ENCODE measurements at places on chromosomes 6 and 20.

GRCh38 chr6:76633259-76633658 is 560.8 kb upstream of the IMPG1 start:
- no peak for DNase-seq

DNA sequence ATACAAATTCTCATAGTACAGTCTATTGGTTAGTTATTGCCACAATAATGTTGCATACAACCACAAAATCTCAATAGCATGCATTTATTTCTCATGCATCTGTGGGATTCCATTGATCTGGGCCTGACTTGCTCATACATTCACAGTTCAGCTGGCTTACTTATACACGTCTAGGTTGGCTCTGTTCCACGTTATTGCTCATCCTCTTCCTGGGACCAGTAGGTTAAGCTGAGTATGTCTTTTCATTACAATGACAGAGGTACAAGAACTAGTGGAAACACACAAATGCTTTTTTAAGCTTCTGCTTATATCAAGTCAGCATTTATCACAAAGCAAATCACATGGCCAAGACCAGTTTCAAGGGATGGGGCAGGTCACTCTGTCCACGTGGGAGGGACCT is 485.3 kb upstream of the BTBD3 start:
- DNase-seq: peak; percentile 91

GRCh38 chr20:17796091-17796563 is 96.4 kb downstream of the BANF2 start:
- peak; percentile 21 for DNase-seq

- no peak for DNase-seq
Observed at GRCh38 chr20:25306991-25307903, 59.4 kb downstream of the PYGB start.

DNA sequence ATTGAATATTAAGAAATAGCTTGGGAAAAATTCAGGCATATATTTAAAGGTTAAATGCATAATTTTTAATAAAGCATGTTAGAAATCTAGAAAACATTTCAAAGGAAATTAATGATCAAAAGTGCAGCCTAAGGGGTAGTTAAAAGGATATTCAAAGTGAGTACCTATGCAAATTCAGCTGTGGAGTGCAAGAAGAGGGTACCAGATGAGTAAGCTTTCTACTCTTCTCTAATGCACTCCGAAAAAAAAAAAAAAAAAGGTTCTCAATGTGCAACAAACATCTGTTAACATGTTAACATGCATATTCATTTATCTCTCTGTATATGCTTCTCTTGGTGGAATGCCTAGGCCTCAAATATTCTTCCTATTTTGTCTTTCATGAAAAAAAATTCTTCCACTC is 32.0 kb upstream of the KATNA1 start:
- no peak for DNase-seq

GRCh38 chr6:89433252-89434149 is 549 bp downstream of the ANKRD6 start:
- no peak for DNase-seq

DNA sequence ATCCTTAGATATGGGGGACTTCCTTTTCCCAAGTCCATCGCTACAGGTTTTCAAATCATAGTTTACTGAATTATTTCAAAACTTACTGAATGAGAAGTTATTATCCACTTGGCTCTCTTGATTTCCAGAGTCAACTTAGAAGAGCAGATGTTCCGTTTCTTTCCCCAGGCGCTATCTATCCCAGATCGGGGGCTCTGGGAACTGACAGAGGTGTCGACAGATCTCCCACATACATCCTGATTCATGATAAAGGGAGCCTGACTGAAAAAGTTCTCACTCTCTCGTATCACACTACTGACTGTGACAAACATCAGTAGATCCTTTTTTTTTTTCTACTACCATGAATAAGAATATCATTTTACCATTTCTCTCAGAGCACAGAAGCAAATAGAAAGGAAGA is 654.8 kb downstream of the RNF144B start:
- DNase-seq: no peak

DNA sequence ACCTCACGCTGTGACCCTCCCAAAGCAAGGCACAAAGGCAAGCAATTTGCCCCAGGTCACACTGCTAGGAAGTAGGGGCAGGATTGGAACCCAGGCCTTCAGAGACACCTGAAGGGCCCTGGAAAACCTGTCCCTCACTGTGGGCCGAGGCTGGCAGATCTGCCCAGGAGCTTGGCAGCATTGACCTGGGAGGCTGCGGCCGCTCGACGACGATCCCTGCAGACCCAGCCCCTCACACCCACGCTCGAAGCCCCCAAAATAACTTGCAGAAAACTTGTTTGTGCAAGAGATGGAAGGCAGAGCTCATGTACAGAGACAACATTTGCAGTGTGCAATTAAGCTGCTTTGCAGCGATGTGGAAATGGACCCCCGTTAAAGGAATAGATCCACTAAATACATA is 251.4 kb downstream of the TAF4 start:
- DNase-seq: no peak

- no peak for DNase-seq
Observed at GRCh38 chr6:46816626-46817025, 23.4 kb downstream of the MEP1A start.

DNA sequence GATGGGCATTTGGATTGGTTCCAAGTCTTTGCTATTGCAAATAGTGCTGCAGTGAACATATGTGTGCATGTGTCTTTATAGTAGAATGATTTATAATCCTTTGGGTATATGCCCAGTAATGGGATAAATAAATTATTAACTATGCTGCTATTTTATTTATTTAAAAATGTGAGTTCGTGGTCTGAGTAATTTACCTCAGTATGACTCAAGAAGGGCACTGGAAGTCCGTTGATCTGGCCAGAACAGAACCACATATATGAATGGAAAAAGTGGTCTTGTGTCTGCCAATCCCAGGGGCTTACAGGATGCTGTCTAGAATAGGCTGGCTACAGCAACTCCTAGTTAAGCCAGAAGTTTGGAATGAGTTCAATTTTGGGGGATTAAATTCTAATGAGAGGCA is 27.6 kb upstream of the HLA-C start:
- DNase-seq: no peak

DNA sequence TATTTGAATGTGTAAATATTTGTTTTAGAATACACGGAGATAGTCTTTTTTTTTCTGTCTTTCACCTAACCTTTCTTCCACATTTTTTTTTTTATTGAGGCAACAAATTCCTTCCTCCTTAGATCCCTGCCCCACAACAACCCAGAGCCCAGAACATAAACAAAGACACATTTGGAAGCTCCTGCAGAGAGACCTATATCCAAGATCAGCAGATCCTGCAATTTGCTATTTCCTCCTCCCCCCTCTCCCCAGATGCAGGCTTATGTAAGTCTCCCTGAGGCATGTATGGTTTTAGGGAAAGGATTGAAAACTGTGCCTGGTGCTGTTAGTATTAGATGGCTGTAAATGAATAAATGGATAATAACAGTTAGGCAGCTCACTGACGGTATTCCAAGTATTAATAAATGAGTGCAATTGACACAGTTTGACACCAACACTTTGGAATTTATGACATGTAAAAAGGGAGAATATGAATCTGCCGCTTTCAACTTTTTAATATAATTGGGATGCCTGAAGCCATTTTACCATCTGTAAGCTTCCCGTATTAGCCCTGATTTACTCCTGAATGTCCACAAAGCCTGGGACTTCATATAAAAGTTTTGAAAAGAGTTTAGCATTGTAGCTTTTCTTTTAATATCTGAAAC is 608.3 kb upstream of the CITED2 start:
- DNase-seq: peak; percentile 89

DNA sequence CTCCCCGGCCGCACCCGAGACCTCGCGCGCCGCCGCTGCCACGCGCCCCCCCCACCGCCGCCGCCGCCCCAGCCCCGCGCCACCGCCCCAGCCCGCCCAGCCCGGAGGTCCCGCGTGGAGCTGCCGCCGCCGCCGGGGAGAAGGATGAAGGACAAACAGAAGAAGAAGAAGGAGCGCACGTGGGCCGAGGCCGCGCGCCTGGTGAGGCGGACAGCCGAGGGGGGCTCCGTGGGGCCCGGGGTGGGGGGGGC is 426 bp downstream of the ASXL1 start:
- DNase-seq: no peak

- peak; percentile 10 for DNase-seq
Observed at GRCh38 chr6:109580519-109580918, 97.5 kb upstream of the ZBTB24 start.

GRCh38 chr6:6634735-6635075 is 46.2 kb downstream of the LY86 start:
- no peak for DNase-seq

DNA sequence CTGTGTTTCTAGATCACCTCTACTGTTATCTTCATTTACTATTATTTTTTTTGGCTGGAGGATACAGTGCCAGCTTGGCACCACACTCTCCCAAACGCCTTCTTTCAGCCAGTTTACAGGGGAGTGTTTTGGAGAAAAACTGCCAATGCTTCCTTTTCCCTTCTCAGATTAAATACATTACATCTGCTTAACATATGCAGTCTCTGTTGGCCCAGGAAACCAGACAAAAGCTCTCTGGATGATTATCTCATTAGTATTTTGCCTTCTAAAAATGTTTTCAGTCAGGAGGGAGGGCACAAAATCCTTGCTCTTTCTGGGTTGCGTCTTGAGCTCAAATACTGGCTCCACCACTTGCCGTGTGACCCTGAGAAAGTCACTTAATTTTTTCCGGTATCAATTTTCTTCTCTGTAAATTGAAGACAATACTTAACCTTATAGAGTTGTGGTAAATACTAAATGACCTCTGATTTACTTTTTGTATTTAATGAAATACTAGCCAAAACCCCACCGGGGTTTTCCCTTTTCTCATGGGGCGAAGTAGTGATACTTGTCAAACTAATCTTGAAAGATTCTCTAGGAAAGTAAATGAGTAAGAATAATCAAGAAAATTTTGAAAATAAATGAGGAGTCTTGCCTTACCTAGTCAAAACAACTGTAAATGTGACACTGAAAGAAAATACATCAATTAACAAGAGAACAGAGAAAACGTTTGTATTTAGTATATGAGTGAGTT is 146.2 kb downstream of the MMS22L start:
- DNase-seq: no peak

DNA sequence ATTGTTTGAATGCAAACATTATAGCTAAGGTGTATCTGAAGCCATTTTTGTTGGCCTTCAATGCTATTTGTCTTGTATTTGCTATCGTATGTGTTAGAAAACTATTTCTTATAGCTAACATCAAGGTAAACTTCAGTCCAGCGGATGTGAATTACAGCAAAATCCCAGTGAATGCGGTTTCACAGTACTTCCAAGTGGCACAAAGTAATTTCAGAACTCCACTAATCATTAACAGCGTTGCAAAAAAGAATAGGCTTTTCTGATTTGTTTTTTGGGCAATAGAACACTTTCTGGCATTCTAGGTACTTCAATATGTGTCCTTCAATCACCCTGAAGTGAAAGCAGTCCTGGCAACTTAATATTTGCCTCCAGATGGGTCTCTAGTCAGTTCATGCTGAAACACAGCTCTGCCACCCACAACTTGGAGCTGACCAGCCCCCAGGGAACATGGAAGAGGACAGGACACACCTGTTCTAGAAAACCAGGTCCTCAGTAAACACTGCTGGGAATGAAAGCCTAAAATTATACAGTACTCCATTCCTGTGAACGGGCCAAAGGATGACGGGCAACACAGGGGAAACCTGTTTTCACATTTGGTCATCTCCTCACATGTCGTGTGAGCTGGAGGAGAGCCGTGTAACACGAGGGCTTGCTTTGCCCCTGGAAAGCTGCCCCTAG is 9.7 kb upstream of the MRPS10 start:
- DNase-seq: no peak

DNA sequence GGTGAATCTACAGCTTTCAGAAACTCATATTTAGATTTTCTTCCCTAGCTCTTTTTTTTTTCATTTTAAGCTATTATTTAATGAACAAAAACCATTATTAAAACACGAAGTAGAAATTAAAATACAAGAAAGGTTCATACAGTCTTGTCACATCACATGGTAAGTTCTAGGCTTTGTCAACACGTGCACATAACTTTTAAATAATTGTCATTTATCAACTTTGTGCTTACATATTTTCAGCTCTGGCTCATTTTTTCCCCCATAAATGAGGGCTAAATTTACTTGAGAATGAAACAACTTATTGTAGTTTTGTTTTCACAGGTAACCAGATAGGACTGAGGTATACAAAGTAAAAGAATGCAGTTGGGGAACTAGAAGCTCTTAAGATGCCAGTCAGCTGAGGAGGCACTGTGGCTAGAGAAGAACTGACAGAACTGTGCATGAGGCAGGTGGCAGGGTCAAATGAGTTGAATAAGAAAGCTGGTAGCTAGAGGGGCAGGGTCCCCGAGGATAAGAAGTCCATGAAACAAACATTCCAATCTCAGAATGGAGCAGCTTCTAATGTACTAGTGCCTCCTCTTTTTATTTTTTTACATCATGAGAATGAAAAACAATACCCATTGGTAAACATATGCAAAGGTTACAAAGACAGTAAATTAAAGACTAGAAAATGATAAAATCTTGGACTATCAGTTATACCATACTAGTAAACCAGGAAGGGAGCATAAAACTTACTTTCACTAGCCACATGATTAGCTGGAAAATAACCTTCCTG is 141.5 kb downstream of the MYB start:
- DNase-seq: no peak

- DNase-seq: no peak
Observed at GRCh38 chr6:39077882-39078594, 29.5 kb downstream of the GLP1R start.

DNA sequence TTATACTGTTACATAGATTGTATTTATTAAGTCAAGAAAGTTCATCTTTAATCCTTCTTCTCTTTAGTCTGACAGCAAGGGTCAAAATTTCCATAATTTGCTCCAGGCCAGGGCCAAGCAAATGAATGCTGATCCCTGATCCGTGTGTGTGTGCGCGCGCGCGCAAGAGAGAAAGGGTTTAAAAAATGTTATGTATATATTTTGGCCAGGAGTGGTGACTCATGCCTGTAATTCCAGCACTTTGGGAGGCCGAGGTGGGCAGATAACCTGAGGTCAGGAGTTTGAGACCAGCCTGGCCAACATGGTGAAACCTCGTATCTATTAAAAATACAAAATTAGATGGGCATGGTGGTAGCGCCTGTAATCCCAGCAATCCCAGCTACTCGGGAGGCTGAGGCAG is 61.7 kb downstream of the GTF2H5 start:
- no peak for DNase-seq

GRCh38 chr6:163605385-163606097 is 191.0 kb downstream of the QKI start:
- no peak for DNase-seq

GRCh38 chr6:47700053-47700452 is 1.7 kb downstream of the ADGRF4 start:
- DNase-seq: peak; percentile 17

DNA sequence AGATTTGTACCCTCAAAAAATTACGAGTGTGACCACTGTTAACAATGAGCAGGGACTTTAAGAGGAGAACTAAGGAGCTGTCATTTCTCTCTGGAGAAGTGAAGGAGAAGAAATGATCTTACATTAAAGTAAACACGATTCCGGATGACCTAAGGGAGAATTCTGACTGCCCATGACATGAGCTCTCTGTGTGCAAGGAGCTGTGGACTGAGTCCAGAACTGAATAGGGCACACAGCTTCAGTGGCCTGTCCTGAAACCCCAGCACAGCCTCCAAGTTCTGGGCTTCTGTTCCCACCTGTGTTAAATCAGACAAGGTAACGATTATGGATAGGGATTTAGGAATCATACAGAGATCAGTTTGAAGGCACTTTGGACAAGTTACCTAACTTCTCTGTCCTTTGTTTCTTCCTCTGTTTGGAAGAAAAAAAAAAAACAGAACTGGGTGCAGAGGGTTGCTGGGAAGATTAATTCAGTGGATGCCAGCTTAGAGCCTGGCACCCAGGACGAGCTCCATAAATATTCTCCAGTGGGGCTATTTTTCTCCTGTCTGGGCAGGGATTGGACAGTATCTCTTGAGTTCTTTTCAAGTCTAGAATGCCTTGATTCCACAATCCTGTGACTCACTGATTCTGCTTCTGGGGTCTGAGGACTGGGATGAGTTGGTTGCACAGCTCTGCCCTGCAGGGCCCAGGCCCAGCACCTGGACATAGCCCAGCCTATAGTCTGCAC is 65.7 kb downstream of the MRPL14 start:
- no peak for DNase-seq
